ENCODE measurements at places on chromosomes 5 and 9.

DNA sequence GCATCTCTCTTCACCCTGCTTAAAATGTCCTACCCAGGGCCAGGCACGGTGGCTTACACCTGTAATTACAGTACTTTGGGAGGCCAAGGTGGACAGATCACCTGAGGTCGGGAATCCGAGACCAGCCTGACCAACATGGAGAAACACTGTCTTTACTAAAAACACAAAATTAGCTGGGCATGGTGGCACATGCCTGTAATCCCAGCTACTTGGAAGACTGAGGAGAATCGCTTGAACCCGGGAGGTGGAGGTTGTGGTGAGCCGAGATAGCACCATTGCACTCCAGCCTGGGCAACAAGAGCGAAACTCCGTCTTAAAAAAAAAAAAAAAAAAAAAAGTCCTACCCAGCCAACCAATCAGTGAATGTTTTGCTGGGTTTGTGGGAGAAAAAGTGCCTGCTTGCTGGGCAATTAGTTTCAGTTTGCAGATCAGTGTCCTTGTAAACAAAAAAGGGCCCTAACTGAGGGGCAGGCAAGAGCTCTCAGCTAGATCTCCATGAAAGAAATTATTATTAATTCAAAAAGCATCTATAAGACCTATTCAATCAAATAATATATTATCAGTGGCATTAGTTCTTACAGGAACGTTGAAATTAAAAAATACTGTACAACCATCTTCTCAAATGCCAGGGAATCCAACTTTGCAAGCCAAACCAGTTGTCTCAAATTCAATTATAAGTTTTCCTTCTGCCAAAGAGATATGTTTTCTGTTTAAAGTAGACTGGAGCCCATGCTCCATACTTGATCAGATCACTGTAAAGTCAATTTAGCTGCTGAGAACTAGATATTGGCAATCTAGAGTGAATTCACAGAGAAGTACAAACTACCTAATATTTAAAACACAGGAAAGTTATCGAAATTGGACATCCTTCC is 3.9 kb downstream of the MEGF9 start:
- peak; percentile 52 for DNase-seq

DNA sequence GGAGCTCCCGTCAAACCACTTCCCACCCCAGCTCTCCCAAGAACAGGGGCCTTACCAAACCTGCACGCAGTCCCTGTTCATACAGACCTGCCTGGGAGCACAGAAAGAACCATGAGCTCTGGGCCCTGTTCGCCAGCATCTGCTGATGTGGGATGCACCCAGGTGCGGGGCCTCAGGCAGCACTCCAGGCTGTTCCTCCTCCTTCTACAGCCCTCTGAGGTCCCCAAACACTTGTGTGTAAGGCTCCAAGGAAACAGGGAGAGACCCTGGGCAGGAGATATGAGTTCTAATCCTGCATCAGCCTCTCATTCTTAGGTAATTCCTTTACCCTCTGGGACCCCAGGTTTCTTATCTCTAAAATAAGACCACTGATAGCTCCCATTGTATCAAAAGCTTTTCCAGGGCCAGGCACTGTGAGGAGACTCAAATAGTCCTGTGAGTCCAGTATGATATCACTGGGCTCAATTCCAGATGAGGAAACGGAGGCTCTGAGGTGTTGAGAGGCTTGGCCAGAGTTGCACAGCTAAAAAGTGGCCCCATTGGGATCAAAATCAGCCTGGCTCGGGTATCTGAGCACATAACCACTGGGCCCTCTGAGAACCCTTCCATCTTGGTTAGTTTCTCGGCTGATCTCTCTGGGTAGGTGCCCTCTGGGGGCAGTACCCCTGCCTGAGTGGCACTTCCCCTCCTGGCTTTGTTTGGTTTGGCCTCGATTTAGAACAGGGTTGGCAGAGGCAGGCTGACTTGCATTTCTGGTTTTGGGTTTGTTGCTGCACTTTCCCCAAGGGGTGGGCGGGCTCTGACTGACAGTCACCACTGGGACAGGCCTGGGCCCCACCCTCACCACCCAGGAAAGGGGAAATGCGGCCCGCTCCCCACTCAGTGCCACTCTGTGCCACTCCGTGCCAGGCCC is 116.8 kb downstream of the RGS3 start:
- DNase-seq, result peak; percentile 81

DNA sequence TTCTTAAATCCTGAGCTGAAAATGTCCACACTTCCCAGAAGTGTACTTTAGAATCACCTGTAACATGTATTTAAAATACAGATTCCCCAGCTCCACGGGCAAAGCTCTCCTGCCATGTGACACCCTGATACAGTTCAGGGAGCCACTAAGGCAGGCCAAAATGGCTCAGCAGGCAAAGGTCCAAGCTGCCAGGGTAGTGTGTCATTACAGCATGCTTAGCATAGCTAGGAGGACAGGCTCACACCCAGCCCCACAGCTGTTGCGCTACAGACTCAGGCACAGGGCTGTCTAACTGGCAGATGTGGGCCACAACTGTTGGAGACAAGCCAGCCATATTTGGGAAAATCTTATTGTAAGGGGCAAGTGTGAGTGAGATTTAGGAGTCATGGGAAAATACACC is 73.0 kb downstream of the C9orf85 start:
- DNase-seq, result no peak

DNA sequence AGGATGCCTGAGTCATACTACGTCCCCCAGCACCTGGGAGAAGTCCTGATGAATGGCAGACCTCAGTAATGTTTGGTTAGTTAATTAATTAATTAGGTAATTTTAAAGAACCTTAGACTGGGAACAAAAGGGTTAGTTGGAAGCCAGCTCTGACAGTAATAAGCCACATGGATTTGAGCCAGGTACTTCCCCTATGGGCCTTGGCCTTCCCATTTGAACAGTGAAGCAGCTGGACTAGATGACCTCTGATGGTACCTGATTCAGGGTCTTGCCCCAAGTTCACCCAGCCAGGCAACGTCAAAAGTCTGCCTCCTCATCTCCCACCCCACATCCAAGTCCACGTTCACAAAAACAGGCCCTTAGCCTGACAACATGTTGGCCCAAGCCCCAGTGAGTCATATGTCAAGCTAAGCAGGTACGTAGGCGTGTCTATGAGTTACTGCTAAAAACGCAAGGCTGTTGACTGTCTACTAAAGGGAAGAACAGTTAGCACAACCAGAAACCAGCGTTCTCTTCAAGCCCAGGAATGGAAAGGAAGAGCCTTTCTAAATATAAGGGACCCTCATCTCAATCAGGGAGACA is 303.2 kb downstream of the ACTL7B start:
- no peak for DNase-seq

DNA sequence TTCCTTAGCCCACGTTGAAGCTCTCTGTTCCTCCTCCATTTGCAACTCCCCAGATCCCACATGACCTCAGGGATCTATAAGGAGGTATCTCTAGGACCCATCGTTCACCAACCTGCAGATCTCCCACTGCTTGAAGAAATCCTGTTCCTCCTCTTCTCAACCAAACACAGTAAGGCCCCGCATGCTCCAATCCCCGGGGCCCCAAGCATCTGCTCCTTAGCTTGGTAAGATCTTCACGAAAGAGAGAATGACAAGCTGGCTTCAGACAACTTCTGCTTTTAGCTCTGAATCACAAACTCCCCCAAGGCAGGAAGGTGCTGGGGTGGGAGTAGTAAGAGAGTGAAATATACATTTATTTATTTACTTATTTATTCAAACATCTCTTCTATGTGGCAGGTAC is 33.0 kb upstream of the ARHGAP26 start:
- DNase-seq, result no peak

- no peak for DNase-seq
These were observed 149.8 kb upstream of the SLC28A3 start for GRCh38 chr9:84490206-84490841.

- no peak for DNase-seq
These were observed 103.6 kb upstream of the SHB start for GRCh38 chr9:38172586-38172985.

GRCh38 chr5:150511578-150512367 is 3.8 kb downstream of the NDST1 start:
- DNase-seq, result no peak

DNA sequence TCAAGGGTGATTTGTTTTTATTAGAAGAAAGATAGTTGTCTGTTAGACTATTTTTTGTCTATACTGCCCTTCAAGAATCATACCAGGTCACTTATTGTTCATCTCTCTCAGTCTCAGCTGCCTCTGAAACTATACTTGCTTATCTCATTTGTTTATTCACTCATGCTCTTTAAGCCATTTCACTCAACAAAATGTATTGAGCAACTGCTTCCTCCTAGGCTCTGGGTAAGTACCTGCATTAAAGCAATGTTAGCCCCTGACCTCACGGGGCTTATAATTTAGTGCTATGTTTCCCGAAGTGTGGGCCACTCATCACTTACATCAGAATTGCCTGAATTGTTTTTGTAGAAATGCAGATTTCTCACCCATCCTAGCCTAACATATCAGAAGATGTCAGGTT is 100.9 kb downstream of the DPYSL3 start:
- no peak for DNase-seq
